ENCODE measurements at places on chromosomes 7 and 10. TPM values are rescaled to one million over a fixed set of nuclear protein-coding genes. Genes with fewer than 3 reads are reported as not detected.

GRCh38 chr7:29488977-29489376 lies 74.7 kb upstream of the PRR15 start:
- no peak for DNase-seq

DNA sequence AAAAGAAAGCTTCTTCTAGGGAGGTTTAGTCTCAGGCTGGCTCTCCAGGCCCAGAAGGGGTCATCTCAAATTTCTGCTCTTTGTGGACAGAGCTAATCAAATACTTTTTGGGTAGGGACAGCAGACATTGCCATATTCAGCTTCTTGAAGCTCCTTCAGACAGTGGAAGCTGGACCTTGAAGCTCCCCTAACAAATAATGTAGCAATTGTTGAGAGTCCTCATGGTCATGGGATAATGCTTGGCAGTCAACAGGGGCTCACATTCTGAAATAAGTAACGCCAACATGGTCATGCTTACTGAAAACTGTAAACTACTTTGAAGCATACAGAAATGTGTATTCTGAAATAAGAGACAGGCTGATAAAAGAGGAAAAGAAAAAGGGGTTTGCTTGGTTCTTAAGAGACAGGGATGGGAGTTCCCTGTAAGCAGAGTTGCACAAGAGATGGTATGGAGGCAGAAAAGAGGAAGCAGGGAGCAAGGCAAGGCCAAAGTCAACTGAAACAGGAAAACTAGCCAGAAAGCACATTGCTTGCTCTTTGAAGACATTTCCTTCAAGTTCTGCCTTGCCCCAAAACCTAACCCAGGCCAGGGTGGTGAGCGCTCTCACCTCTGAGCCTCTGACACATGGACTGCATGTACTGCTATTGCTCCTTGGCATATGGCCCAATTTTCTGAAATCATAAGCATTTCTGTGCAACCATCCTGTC lies 53.1 kb upstream of the KMT2E start:
- no peak for DNase-seq

- DNase-seq: no peak
Measured at GRCh38 chr10:6695519-6695918, 115.4 kb upstream of the PRKCQ start.

DNA sequence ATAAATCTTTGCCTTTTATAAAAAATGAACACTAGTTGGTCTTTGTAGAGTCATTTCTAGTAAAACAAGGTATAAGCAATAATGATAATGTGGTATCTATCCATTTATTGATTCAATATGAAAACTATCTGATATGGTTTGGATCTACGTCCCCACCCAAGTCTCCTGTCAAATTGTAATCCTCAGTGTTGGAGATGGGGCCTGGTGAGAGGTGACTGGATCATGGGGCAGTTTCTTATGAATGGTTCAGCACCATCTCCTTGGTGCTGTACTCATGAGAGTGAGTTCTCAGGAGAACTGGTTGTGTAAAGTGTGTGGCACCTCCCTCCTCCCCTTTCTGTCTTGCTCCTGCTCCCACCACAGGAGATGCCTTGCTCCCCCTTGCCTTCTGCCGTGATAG lies 288.8 kb downstream of the CACNA2D1 start:
- no peak for DNase-seq

DNA sequence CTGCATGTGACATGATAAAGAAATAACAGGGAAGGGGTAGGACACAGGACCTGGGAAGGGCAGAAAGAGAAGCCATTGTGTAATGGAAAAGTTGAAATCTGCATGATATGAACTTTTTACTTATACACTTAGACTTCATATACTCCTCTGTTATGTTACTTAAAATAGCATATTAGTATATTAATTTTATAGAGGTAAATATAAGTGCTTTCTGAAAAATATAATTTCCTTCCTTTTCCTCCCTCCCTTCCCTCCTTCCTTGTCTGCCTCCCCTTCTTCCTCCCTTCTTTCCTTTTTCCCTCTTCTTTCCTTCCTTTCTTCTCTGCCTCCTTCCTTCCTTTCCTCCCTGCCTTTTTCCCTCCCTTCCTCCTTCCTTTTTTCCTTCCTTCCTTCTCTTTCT lies 363.7 kb downstream of the CALN1 start:
- no peak for DNase-seq

GRCh38 chr7:116224492-116225098 lies 14.3 kb downstream of the TES start:
- no peak for DNase-seq

GRCh38 chr7:73742338-73742752 lies 3.7 kb upstream of the ABHD11 start:
- DNase-seq: no peak

DNA sequence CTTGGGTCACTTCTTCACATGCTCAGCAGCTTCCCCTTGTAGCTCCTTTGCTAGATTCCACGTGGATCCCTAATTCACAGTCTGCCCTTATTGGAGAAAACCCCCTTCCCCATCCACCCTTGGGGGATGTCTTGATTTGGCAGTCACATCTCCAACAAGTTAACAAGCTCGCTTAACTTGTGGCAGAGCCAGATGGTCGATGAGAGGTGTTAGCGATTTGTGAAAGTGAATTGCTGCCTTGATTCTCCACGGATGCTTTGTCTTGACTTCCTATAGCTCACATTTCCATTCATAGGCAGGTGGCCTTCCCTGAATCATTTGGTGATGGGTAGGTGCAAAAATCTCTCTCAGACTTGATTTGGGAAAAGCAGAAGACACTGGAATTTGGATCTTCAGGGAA lies 387.9 kb downstream of the TCERG1L start:
- DNase-seq: no peak

- DNase-seq: no peak
Measured at GRCh38 chr10:3873728-3874461, 88.9 kb upstream of the KLF6 start.

- DNase-seq: peak; percentile 59
Measured at GRCh38 chr7:140230861-140231770, 54.3 kb upstream of the KDM7A start.

- no peak for DNase-seq
Measured at GRCh38 chr10:100966887-100967286, 2.4 kb upstream of the SEMA4G start.

DNA sequence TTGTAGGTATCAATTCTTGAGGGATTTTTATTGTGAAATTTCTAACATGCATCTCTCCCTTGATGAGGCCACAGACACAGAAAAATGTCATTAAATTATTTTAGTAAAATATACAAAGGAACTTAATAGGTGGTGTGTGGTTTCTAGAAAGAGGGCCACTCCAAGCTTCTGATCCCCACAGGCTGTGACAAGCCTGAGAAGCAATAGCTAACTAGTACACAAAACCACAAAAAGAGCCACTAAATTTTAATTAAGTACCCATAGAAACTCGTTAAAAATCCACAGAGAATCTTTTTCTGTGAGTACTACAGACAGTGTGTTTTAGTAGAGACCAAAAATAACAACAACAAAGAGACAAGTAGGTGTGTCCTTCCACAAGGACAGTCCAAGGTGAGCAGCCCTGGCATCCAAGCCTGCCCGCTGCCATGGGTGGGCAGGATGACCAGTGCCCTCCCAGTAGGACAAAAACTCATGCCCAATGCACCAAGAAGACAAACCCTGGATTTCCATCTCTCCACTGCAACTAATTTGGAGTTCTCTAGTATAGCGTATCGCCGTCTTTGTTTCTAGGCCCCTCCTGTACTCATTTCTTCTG lies 81.0 kb downstream of the RNF216 start:
- no peak for DNase-seq

DNA sequence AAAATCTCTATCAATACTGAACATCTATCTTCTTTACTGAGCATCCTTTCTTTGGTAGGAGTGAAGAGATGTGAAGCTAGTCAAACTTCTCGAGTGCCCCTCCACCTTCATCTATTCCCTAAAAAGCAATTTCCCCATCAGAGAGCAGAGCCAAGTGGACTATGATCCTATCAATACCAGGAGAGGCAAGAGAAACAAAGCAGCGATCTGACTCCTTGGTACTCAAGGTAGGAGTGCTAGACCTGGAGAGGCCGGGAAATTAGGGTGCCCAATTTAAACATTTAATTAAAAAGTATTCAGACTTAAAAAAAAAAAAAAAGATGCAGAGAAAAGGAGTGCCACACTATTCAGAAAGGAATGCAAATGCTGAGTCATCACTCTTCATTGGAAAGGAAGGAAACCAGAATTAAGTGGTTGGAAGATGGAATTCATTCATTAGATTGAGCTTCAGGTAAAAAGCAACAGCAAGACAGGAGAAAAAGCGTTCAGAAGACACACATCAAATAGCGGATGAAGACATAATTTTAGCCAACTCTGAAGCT lies 1.6 kb downstream of the TIAL1 start:
- no peak for DNase-seq

DNA sequence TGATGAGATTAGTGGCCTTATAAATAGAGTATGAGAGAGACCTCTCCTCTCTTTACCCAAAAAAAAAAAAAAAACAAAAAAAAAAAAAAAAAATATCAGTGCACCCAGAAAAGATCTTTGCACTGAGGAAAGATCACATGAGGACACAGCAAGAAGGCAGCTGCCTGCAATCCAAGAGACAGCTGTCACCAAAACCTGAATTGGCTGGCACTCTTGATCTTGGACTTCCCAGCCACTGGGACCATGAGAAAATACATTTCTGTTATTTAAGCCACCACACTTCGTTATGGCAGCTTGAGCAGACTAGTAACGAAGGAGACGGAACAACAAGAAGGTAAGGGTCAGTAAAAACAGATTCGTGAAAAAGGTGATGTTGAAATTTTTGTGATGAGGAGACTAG lies 47.0 kb downstream of the TMEM106B start:
- no peak for DNase-seq

GRCh38 chr10:55374917-55375316 lies 573.9 kb upstream of the PCDH15 start:
- DNase-seq: no peak

DNA sequence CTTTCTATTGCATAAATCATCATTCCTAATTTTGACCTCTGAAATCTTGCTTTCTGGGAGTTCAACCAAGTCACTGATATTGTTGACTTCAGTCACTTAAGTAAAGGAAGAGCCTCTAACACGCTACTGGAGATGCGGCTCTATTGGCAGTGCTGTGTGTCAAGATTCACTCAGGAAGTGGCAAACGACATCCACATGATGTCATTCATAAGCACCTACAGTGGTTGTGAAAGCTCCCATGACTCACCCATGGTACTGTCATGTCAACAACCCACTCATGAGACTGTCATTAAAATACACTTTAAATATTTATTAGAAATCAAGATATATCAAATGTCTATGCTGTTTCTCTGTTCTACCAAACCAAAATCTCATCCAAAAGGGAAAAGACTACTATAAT lies 52.5 kb upstream of the LHFPL3 start:
- DNase-seq: no peak

- DNase-seq: no peak
Measured at GRCh38 chr7:80078159-80078731, 56.4 kb upstream of the GNAI1 start.

DNA sequence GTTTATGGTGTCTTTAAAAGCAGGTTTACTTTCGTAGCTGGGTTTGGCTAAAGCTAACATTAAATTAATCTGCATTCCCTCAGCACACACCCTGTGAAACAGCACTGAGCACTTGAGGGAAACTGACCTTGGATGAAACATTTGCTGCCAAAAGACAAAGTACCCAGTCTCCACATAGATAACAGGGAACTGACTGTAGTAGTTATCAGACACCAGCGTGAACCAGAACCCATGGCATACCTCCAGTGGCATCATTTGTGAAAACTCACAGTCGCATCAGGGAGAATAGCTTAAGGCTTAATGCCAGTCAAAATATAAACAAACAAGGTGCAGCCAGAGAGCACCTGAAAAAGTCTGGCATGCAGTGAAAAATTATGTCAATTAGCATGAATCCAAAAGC lies 357.8 kb upstream of the C7orf33 start:
- peak; percentile 77 for DNase-seq

- no peak for DNase-seq
Measured at GRCh38 chr10:60704471-60704870, 73.8 kb upstream of the CDK1 start.

DNA sequence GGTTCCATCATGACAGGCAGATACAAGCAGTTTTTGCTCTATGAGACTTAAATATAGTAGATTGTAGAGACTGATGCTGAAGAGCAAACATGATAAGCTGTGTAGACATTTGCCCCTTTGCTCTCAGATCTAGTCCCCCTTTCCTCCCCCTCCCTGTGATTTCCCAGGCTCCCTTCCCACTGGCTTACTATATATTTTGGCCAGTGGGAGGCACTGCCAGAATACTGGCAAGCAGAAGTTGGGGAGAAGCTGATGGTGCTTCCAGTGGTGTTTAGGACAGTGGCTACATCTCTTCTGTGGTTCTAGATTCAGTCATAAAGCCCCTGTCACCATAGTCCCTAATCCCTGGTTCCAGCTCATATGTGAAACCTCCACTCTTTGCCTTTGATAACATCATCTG lies 156.1 kb upstream of the STEAP4 start:
- no peak for DNase-seq

- DNase-seq: no peak
Measured at GRCh38 chr7:134602881-134603451, 43.7 kb upstream of the BPGM start.

- DNase-seq: no peak
Measured at GRCh38 chr10:4498711-4499251, 327.2 kb upstream of the AKR1E2 start.

DNA sequence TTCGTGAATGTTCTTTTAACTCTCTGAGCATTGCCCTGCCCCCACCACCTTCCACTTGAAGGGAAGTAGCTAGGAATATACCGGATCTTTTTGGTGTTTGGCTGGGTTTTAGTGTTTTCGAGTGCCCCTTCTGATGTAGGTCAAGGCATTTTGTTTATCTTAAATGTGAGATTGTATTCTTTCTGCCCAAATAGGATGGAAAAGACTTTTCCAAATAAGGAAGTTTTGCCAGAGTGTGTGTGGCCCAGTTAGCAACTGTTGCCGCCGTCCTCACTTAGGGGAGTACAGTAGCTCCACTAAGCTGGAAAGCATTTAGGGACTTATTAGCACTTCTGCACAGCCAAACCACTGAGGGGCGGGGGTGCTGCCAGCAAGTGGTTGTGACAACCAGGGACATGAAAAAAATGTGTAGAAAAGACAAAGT lies 29.8 kb upstream of the VCL start:
- DNase-seq: peak; percentile 78

- DNase-seq: no peak
Measured at GRCh38 chr10:3827266-3827665, 42.3 kb upstream of the KLF6 start.

IQUB gene
- total RNA-seq: 21.3 TPM

TFR2 gene
- 1.5 TPM for total RNA-seq

MET gene
- total RNA-seq: 3.2 TPM

SDK1 gene
- total RNA-seq: 24.9 TPM

LOXL4 gene
- total RNA-seq: 18.9 TPM

FGFBP3 gene
- 1.4 TPM for total RNA-seq

WNT8B gene
- total RNA-seq: 0.37 TPM

GPC2 gene
- total RNA-seq: 12.7 TPM

ARID5B gene
- total RNA-seq: 73.6 TPM

CHRM2 gene
- total RNA-seq: 0.55 TPM

DPYSL4 gene
- 11.7 TPM for total RNA-seq

CCDC172 gene
- total RNA-seq: 7.3 TPM

SFRP4 gene
- 18.5 TPM for total RNA-seq

All from testis (tissue), 5 donors.